ENCODE measurements at places on chromosomes 7 and 10.

- no peak for DNase-seq
These were observed 207.8 kb upstream of the MGMT start for GRCh38 chr10:129259128-129259815.

GRCh38 chr10:74841265-74841973 lies 15.0 kb downstream of the KAT6B start:
- DNase-seq = no peak

DNA sequence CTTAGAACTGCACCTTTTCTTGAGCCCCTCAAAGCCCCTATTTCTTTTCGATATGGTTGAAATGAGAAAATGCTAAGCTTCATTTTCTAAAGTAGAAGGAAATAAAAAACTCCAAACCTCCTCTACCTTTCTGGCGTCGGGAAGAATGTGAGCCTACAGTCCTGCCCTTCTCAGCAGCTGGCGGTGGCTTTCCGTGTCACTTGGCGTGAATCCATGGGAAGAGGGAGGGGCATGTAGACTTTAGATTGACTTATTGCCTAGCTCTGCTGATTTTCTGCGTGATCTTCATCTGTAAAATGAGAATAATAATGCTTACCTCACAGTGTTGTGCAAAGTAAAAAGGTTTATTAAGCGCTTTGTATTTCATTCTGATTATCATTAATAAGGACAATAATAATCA lies 35.0 kb downstream of the PRR15 start:
- DNase-seq = no peak

GRCh38 chr7:47247132-47247531 lies 334.8 kb downstream of the TNS3 start:
- DNase-seq = no peak

GRCh38 chr7:37732253-37732652 lies 48.7 kb downstream of the GPR141 start:
- DNase-seq = no peak

DNA sequence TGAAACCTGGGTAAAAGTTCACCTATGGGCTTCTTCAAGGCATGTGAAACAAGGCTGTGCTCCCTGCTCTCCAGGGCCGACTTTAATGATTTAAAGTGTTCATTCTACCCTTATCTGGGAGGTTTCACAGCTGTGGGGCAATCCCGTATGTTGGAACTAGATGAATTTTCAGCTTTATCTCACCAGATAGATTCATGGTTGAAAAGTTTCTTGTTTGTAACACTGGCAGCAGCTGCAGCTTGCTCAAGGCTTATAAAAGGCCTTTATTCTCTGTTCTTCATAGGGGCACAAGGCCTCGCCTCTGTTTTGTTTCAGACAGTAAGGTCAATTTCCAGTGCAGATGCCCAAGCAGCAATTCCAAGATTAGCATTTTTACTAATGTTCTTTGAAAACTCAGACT lies 70.4 kb upstream of the DNAJB12 start:
- DNase-seq = no peak

DNA sequence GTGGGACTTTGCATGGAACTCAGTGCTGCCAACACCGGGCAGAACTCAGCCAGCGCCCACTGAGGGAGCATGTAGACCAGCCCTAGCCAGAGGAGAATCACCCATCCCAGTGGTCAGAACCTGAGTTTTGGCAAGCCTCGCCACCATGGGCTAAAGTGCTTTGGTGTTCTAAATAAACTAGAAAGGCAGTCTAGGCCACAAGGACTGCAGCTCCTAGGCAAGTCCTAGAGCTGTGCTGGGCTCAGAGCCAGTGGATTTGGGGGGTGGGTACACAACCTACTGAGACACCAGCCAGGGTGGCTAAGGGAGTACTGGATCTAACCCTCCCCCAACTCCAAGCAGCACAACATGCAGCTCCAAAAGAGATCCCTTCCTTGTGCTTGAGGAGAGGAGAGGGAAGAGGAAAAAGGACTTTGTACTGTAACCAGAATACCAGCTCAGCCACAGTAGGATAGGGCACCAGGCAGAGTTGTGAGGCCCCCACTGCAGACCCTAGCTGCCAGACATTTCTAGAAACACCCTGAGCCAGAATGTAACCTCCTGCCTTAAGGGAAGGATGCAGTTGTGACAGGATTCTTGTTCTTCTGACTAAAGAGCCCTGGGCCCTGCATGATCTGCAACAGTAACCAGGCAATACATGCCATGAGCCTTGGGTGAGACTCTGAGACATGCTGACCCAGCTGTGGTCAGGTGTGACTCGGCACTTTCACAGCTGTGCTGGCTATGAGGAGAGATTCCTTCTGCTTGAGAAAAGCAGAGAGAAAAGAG lies 24.4 kb downstream of the GSDME start:
- DNase-seq = no peak

DNA sequence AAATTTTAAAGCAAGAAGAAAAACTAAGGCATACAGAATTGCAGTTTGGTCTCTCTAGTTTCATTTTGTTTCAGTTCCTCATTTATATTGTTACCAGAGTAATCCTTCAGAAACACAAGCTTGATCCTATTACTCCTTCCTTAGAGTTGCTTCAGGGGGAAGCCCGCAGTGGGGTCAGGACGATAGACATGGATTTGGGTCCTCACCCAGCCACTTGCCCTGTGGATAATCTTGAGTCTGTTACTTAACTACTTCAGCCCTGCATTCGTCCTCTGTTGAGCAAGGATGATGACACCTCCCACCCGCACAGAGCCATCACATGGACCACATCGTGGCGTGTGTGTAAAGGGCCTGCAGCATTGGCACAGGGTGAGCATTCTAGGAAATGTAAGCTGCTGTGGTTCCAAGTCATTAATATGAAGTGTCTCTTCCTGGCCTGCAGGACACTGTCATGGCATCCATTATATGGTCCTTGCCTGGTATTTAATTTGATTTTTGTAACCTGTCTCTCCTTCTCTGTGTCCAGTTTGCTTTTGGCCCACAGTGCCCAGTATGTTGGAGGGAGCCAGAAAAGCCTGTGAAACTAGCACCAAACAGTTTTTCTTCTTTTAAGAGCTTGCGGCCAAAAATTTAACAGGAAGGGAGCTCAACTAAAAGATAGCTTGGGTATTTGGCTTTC lies 111.2 kb downstream of the EEPD1 start:
- no peak for DNase-seq

DNA sequence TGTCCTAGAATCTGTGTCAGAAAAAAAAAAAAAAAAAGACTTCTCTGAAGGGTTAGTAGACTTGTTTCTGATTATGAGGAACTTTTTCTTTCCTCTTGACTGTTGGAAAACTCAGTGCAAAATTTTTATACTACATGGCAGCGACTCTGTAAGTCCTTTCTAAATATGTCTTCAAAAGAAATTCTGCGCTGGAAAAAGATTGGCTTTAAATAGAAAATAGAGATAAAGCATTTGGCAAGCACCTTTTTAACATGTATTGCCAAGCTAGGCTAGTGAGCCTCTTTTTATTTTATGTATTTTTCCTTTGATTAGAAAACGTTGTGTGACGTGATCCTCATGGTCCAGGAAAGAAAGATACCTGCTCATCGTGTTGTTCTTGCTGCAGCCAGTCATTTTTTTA lies 17.9 kb downstream of the KLHL7 start:
- DNase-seq = no peak

GRCh38 chr10:79923669-79924068 lies 25.2 kb downstream of the SFTPD start:
- no peak for DNase-seq

GRCh38 chr10:108069096-108069495 lies 904.6 kb upstream of the SORCS1 start:
- DNase-seq = no peak

- DNase-seq = no peak
These were observed 70.4 kb downstream of the FAM171A1 start for GRCh38 chr10:15300697-15301096.

- no peak for DNase-seq
These were observed 5.8 kb upstream of the POLM start for GRCh38 chr7:44087911-44088838.

DNA sequence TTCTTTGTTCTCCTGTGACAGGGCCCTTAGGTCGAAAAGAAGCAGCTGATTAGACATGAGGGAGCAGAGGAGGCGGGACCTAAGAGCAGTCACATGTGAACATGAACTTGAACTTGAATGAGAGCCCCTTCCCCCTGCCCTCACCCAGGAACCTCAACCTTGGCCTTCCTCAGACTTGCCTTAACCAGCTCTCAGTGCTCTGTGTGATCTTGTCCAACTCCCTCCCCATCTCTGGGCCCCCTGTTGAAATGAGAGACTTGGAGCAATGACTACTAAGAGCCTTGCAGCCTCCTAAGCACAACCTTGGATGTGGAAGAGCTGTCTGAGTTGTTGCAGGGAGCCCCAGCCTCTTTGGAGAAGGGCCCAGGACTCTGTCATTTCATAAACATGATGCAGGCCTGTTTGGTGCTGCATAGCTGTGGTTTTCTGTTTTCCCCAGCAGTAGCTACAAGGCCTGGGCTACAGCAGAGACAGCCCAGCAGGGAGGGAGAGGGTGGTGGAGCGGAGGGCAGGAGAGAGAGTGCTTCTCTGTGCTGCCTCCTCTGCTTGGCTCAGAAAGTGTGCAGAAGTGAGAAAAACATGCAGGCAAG lies 123.9 kb upstream of the ZMIZ1 start:
- no peak for DNase-seq

DNA sequence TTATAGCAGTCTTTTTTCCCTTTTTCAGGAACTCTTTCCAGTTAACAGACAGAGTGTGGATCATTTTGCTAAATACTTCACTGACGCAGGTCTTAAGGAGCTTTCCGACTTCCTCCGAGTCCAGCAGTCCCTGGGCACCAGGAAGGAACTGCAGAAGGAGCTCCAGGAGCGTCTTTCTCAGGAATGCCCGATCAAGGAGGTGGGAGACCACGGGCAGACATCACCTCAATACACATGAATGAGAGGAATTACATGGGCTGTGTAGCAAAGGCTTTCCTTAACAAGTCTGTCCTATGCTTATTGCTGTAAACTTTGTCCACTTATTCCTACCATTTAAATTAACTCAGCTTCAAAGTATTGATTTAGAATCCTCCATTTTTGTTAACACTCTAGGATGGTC lies 48.8 kb downstream of the BZW2 start:
- DNase-seq = no peak

- DNase-seq = no peak
These were observed 139.2 kb downstream of the AMPH start for GRCh38 chr7:38492010-38492409.

GRCh38 chr7:90540406-90540805 lies 55.7 kb upstream of the CDK14 start:
- DNase-seq = no peak

DNA sequence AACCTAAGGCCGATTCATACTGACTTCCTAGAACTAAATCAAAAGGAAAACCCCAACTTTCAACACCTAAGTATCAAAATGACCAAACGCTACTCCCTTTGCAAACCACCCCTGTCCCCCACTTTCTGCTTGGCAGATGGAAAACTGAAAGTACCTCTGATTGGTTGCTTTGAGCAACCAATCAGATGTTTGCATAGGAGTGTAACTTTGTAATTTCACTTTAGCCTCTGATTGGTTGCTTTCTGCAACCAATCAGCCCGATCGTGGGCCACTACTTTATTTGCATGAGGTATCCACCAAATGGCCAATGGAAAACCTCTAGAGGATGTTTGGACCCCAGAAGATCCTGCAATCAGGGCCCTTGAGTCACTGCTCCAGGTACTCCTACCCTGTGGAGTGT lies 12.3 kb upstream of the SNX10 start:
- no peak for DNase-seq

DNA sequence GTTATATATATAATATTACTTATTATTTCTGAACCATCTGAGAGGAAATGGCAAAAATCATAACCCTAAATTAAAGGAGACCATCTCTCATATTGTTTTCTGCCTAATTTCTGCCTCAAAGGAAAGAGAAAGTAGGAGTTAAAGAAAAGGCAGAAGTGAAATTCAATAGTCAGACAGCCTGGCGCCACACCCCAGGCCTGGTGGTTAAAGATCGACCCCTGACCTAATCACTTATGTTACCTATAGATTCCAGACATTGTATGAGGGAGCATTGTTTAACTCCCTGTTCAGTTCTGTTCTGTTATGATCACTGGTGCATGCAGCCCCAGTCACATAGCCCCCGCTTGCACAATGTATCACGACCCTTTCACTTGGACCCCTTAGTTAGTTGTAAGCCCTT lies 24.9 kb upstream of the CHST3 start:
- no peak for DNase-seq

GRCh38 chr7:129664029-129665012 lies 52.8 kb downstream of the NRF1 start:
- no peak for DNase-seq

GRCh38 chr7:143381427-143382125 lies 431 bp downstream of the ZYX start:
- no peak for DNase-seq

DNA sequence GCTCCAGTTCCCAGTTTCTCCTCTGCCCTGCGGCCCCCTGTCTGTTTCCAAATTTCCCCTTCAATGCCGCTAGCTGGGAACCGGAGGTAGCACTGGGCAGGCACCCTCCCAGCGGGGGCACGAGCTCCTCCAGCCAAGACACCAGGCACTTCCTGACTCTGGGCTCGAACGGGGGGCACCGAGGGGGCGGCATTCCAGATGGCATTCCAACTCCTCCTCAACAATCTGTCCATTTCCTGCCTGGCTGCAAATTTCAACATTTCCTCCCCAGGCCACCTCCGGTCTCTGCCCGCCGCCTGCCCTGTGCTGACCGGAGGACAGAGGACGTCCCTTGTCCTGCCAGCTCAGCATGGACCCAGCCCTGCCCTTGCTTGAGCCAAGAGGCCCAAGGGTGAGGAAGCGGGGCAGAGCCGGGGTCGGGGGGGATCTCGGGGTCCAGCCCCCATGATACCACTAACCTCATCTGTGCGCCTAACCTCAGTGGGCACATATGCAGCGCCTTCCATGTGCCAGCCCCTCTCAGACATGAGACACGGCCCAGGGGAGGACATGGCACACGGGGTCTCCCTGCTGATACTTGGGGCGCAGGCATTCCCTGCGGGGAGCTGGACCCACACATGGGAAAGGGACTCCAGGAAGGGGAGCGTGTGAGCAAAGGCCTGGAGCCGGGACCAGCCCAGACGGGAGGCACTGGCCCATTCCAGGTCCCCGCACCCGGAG lies 58.0 kb downstream of the PDGFA start:
- DNase-seq = no peak

DNA sequence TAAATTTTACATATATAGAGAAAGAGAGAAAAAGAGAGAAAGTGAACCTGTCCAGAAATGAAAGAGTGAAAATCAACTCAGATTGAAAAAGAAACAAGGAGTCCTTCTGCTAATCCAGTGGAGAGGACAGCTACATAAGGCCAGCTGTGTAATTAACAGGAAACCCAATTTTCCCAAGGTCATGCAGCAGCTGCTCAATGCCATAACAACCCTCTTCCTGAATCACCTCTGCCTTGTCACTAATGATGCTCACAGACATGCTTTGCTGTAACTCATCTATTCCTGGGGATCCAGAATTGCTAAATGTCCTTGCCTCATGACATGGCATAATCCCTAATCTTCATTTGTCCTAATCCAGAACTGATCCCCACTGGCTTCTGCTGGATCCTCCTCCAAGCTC lies 288.6 kb downstream of the NEBL start:
- DNase-seq = no peak

DNA sequence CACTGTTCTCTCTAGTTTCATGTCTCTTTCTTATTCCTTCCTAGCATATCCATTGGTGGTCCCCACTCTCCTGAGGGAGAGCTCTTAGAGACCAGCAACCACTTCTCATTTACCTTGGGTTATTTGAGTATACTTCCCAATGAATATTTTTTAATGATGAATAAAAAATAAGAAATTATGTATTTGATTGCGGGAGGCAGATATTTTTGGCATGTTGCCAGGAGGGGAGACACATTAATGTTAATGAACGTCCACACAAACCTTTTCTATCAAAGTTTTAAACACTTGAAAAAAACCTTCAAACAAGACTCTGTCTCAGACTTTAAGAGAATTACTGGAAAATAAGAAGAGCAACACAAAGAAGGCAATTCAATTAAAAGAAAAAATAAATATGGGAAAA lies 260.6 kb upstream of the MAGI2 start:
- DNase-seq = no peak

Measured in activated effector memory CD4-positive, alpha-beta T cell treated with anti-CD3 and anti-CD28 coated beads, Interleukin-2, amount 50 U/mL, for 16 hours (primary cell).